ENCODE measurements at places on chromosomes 16 and 17.

DNA sequence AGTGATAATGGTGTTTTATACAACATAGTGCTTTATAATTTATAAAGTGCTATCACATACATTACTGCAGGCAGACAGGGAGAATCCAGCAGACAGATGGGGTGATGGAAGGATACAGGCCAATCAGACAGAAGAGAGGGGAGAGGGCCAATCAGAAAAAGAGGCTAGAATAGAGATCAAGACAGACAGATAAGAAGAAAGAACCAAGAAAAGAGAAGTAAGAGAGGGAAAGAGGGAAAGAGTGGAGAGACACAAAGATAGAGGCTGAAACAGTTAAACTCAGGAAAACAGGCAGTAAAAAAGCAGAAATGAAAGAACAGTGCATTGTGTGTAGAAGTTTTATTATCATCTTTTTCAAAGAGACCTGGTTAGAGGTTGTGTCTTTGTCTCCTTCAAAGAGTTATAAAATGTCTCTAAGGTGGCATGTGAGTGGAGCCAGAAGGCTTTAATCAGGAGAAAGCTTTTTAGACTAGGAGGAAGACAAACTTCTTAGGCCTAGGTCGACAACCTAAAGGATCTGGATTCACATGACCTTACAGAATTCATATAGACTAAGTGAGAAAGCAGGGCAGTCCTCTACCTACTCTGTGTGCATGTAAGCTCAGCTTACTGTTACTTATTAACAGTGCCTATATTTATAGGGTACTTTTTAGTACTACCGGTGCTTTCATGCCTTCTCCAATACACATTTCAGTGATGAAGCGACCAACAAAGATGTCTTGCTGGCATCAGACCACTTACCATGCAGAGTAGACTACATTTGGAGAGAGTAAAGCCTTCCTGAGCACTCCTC is 8.3 kb upstream of the CHD3 start:
- DNase-seq, result no peak

DNA sequence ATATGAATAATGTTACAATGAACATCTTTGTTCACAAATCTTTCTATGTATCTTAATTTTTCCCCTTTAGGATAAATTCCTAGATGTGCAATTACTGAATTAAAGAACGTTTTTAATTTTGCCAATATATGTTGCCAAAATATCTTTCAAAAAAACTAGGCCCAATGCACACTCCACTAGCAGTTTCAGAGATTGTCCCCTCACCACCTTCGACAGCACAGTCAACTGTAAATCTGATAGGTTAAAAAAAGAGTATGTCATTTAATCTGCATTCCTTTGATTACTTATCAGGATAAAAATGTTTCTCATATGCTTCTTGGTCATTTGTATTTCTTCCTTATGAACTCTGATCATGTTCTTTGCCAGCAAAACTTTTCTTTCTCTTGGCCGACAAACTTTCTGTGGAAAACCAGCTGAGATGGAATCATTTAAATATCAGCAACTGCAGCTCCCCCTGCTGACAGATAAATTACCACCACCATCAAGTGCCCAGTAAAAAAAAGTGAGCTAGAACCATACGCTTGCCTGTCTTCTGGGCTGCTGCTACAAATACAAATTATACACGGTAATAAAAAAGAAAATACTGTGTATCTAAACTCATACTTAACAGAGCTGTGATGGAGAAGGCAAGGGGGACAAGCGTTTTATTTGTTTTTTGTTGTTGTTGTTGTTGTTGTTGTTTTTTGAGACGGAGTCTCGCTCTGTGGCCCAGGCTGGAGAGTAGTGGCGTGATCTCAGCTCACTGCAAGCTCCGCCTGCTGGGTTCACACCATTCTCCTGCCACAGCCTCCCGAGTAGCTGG is 19.6 kb upstream of the KANSL1 start:
- DNase-seq, result peak; percentile 78

DNA sequence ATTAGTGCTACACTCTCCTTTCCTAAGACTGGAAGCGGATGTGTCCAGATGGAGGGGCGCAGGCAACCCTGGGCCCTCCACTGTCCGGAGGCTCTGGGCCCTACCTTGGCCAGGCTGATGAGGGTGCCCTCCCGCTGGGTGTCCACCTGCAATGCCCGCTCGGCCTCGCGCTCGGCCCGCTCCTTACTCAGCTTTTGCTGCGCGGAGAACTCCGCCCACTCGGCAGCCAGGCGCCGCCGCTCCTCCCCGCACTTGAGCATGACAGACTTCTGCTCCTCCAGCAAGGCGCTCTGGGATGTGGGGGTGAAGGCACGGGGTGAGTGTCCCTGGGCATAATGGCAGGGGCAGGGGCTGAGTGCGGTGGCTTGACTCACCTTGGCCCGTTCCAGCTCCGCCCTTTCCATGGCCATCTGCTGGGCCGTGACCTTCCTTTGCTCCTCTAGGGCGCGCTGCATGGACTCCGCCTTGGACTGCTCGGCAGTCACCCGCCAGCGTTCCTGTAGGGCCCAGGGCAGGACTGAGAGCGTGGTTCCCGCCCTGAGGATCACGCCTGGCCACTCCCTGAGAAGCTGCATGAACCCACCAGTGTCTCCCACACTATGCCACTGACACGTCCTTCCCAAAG is 10.1 kb upstream of the MRPL38 start:
- no peak for DNase-seq

DNA sequence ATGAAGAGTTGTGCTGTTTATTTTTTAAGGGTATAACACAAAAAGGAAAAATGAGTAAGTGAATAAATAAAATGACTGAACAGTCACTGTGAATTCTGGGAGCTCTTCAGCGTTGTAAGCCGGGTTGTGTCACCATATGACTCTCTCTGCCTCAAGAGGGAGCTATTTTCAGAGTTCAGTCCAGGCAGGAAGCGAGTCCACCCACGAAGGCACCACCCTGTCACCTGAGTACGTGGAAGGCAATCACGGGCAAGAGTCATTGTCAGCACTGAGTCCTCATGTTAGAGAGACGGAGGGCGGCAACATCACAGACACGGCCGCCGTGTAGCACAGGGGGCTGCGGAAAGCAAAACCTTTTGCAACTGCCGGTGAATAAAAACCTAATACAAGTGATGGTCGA is 227.6 kb downstream of the UTP18 start:
- peak; percentile 54 for DNase-seq

GRCh38 chr17:78641243-78641642 is 64.0 kb upstream of the DNAH17 start:
- no peak for DNase-seq

DNA sequence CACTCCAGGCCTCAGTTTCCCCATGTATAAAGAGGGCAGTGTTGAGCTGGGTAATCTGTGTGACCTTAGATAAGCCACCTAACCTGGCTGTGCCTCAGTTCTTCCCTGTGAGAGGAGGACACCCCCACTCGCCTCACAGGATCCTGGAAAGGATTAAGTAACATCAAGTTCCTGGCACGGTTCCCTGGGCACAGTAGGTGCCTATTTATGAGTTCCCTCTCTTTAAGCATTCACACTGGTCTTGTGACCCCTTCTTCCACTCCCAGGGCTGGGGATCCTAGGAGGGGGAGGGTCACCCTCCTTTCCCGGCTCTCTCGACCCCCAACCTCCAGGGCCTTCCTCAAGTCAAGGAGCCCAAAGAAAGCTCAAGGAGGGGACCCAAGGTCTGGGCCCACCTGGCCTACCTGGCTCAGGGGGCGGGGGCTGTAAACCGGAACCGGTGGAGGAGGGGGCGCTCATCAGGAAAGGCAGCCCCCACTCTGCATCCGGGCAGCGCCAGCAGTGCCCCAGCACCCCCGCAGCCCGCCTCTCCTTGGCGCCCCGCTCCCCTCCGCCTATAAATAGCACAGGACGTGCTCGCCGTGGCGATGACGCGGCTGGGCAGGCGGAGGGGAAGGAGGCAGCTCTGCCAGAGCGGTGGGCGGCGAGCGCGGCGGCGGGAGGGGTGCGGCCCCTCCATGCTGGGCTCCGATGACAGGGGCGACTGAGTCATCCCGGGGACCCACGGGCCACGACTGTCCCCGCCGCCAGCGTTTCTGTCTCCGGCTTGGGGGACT is 9.4 kb downstream of the RPL19 start:
- peak; percentile 95 for DNase-seq

GRCh38 chr17:27306276-27306835 is 12.4 kb downstream of the WSB1 start:
- no peak for DNase-seq

GRCh38 chr16:63201851-63202250 is 1165.6 kb upstream of the CDH8 start:
- no peak for DNase-seq

DNA sequence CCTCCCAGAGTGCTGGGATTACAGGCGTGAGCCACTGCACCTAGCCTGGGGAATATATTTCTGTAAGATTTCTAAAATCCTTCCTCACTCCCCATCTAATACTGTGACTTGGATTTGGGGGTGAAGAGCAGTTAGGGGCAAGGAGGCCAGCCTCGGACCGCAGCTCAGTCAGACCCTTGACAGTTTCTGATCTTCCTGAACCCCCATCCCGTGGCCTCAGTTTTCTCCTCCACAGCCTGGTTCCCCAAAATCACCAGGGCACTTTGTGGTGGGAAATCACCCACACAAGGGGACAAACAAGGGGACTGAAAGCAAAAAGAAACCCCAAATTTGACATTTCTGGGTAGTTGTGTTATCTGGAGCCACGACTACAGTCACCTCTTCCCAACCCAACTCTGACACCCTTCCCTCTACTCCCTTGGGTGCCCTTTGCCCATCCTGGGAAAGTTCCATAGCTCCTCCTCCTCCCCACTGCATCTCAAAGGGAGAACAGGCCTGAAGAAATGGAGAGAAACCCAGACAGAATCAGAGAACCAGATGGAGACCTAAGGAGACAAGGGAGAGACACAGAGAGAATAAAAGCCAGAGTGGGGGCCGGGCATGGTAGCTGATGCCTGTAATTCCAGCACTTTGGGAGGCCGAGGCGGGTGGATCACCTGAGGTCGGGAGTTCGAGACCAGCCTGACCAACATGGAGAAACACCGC is 2.8 kb upstream of the STAT5A start:
- DNase-seq, result no peak

GRCh38 chr17:29663155-29663554 is 40.4 kb upstream of the CORO6 start:
- DNase-seq, result peak; percentile 89

GRCh38 chr17:6913608-6914443 is 82.0 kb upstream of the ALOX12 start:
- peak; percentile 71 for DNase-seq

DNA sequence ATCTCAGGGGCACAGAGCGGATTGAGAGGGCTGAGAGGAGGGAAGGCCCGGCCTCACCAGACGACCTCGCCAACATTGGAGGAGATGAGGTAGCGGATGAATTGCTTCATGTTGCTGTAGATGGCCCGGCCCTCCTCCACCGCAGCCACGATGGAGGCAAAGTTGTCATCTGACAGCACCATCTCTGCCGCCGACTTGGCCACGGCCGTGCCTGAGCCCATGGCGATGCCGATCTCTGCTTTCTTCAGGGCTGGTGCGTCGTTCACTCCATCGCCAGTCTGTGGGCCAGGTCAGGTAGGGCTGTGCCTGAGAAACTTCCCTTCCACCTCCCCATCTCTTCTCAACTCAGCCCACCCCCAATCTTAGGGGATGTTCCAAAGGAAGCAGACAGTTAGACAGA is 21.1 kb upstream of the P2RX1 start:
- no peak for DNase-seq

- DNase-seq, result no peak
These were observed 108.0 kb downstream of the VPS53 start for GRCh38 chr17:606508-607250.

DNA sequence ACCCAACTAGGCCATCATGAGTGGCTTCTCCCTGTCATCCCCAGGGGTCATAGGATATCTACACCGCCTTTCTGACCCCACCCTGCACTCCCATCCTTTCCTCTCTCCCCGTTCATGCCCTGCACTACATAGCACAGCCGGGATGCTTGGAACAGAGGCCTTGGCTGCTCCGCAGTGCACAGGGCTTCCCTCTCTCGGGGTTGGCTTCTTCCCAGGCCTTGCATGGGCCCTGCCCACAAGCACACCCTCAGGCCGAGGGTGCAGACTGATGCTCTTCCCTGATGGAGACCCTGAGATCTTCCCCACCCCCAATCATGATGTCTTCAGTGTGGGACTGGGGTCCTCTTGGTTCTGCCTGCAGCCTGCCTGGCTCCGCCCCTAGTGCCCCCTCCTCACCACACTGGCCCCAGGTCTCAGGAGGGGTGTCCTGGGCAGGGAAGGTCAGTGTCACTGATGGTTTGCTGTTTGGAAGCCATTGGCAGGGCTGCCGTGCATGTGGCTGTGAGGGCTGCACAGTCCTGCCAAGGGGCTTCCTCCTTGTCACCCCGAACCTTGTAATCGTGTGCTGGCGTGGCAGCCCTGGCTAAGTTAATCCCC is 14.3 kb upstream of the NAGLU start:
- no peak for DNase-seq

GRCh38 chr16:65905331-65905730 is 461.2 kb upstream of the CDH5 start:
- DNase-seq, result no peak

- no peak for DNase-seq
These were observed 29.5 kb downstream of the PSMD12 start for GRCh38 chr17:67336859-67337258.

Data from NCI-H69 (cell line).